ENCODE measurements at places on chromosomes 16 and 17.
A peak's percentile ranks its signal among the peaks of the same experiment; 100 is the strongest.

- DNase-seq = peak; percentile 27
Observed at GRCh38 chr16:89370081-89370511, 120.3 kb downstream of the ANKRD11 start.

GRCh38 chr17:4708436-4708835 is 2.0 kb upstream of the ARRB2 start:
- DNase-seq = no peak

- no peak for DNase-seq
Observed at GRCh38 chr16:19323596-19323995, 38.1 kb downstream of the CLEC19A start.

DNA sequence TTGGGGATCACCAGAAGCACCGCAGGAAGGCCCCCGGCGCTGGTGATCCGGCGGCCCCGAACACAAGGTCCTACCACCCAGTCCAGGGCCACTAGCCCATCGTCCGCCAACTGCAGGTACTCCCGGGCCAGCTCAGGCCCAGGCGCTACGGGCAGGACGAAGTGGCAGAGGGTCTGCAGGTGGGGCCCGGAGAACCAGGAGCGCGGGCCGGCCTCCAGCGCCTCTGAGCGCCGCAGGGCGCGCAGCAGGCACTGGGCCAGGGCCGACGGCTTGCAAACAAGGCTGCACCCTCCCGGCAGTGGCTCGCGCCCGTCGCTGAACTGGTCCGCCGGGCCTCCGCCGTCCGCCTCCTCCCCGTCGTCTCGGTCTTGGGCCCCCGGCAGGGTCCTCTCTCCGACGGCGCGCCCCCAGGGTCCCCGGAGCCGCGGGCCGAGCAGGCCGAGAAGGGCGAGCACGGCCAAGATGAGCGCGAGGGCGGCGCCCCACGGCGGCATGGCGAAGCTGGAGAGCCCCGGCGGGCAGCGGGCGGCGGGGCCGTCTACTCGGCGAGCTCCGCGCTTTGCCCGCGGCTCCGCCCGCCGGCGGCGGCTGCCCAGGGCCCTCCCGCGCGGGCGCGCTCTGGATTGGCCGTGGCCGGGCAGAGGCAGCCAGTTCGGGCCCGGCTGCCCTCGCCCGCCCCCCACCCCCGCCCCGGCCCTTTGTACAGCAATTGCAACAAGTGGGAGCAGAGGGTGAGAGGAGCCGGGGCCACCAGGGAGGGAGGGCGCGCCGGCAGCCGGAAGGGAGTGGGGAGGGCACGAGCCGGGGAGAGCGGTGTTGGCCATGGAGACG is at the start of gene ABHD15:
ABHD15 (minus strand) TSS at position 565 of the 831 bp plus-strand sequence; CDS start at position 494, 71 bp downstream.
- peak; percentile 81 for DNase-seq

GRCh38 chr17:63766754-63767153 is 6.6 kb downstream of the CCDC47 start:
- no peak for DNase-seq

- no peak for DNase-seq
Observed at GRCh38 chr16:4800290-4801041, 2.0 kb downstream of the ROGDI start.

DNA sequence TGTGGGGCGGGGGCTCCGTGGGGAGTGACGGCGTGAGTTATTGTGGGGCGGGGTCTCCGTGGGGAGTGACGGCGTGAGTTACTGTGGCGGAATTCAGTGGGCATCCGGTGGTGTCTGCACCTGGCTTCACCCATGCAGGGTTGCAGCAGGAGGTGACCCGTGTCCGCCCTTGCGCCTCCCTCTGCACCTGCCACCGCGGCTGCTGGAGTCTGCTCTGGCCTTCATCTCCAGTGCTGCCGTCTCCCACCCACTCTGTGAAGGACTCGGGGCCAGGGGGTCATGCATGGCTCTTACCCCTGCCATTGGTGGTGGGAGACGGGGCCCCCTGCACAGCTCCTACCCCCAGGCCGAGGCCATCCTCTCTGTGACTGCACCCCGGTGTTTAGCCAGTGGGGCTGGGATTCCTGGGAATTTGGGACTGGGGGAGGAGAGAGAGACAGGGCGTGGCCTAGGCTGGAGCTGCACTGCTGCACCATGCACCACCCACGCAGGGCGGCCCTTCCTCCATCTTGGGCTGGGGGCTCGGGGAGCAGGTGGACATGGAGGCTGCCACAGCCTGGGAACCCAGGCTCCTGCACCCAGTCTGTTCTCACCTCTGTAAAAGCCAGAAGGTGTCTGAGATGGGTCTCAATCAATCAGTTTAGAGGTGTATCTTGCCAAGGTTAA is 1.3 kb upstream of the PABPN1L start:
- no peak for DNase-seq

DNA sequence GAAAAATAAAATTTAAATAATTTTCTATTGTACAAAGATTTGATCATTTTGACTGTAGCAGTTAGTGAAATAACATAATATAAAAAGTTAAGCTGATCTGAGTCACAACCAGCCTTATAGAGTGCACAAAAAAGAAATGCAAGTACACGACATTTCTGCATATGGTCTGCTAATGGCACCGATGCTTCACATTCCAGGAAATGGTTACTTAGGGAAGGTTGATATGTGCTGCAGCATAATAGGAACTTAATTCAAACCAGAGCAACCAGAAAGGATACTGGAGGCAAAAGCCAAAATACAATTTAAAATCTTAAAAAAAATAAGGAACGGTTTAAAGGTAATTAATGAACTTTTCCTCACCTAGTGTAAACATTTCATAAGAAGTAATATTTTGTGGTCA is 10.0 kb upstream of the CFDP1 start:
- DNase-seq = no peak

DNA sequence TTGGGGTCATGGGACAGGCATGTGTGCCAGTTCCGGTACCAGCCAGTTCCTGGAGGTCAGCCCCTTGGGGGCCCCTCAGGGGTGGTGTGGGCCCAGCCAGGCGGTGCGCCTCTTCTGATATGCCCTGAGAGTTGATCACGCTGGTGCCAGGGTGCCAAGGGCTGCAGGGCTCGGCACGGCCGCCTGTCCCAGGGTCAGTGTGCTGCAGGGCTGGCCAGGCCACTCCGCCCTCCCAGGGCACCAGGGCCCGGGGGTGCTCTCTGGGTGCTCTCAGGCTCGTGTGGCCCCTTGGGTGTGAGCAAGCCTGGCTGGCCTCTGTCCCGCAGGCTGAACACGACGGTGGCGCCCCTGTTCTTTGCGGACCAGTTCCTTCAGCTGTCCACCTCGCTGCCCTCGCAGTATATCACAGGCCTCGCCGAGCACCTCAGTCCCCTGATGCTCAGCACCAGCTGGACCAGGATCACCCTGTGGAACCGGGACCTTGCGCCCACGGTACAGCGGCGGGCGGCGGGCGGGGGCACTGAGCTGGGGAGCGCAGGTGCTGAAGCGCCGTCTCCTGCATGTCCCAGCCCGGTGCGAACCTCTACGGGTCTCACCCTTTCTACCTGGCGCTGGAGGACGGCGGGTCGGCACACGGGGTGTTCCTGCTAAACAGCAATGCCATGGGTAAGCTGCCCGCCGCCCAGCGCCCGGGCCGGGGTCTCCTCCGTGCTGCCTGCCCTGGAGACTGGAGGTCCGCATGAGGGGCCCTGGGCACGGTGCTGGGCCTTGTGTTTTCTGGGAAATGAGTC is 6.0 kb downstream of the GAA start:
- no peak for DNase-seq

DNA sequence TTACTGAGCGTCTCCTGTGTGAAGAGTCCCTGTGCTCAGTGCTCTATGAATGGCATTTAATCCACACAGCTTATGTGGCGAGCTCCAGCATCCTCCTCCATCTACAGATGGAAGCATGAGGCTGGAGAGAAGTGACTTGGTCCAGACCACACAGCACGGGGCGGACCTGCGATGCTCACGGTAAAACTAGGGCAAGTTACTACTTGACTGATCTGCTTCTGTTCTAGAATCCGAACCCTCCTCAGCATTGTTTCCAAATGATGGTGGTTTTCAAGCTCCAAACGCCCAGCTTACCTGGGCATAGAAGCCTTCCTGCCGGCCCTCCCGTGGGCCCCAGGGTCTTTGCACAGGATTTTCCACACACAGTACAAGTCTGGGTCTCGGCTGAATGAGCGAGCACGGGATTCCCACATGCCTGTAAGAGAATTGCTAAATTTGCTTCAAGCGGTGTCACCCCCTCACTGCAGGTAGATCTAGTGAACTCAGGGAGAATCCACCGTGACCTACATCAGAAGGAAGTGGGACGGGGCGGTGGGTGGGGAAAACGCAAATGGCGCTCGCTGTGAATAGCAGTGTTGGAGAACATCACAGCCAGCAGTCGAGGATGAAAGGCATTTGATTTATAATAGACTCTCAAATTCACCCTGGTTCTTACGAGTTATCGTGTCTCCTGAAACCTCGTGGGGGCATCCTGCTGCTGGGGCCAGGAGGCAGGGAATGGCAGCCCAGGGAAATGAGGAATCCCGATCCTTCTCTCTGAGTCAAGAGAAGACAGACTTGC is 101.1 kb downstream of the CMIP start:
- DNase-seq = no peak

GRCh38 chr16:25051406-25052150 is 36.4 kb upstream of the ARHGAP17 start:
- peak; percentile 80 for DNase-seq

GRCh38 chr17:42386777-42387657 is 1.2 kb downstream of the STAT3 start:
- DNase-seq = peak; percentile 43

- DNase-seq = no peak
Observed at GRCh38 chr16:84486551-84487235, 17.8 kb downstream of the MEAK7 start.

- DNase-seq = no peak
Observed at GRCh38 chr17:61247439-61247838, 152.2 kb upstream of the TBX2 start.

DNA sequence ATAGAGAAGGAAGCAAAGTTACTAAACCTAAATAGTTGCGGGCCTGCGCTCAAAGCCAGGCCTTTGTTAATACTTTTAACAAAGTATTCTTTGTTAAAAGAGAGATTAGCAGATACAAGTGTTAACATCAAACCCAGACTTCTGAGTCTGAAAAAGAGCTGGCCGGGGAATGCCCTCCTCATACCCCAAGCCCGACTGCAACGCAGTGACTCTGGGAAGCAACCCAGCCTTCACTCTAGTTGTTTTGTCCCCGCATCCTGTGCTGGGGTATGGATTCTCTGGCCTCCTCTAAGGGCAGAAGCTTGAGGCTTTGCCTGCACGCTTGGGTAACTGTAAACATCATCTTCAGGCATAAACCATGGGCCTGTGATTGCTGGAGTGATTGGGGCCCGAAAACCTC is 48.3 kb downstream of the ADCY7 start:
- no peak for DNase-seq

- peak; percentile 7 for DNase-seq
Observed at GRCh38 chr17:35540589-35541404, 3.3 kb upstream of the SLFN12L start.

- no peak for DNase-seq
Observed at GRCh38 chr17:81491181-81491581, 21.4 kb downstream of the ACTG1 start.

DNA sequence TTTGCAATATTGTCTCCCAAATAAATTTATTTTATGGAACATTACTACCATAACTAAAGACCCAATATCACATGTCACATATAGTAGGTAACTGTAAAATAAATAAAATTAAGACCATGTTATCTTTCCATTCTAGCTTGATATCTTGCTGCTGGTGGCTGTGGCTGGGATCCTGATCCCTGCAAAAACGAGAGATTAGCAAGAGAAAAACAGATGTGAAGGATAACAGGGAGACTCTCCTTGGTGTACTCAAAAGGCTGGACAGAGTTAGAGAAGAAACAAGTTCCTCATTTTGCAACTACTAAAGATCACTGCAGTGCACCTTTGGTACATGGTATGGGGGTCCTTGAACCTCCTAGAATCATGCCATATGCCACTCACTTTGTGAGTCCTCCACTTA is 49.7 kb downstream of the ARHGAP27 start:
- DNase-seq = no peak

DNA sequence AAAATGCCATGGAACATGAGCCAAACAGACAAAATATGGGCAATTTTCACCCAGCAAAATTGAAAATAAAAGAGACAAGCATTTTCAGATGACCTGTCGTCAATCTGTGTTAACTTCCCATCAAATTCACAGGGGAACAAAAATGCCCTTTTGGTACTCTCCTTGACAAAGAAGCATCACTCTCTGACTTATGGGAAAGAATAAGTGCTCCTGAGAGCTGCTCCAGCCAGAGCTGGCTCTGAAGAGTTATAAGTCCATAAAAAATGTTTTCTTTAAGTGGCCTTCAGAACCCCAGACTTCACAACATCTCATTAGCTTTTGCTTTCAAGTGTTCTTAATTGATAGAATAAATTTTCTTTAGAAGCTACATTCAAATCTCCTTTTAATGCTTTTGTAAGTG is 721.4 kb upstream of the GOT2 start:
- no peak for DNase-seq

DNA sequence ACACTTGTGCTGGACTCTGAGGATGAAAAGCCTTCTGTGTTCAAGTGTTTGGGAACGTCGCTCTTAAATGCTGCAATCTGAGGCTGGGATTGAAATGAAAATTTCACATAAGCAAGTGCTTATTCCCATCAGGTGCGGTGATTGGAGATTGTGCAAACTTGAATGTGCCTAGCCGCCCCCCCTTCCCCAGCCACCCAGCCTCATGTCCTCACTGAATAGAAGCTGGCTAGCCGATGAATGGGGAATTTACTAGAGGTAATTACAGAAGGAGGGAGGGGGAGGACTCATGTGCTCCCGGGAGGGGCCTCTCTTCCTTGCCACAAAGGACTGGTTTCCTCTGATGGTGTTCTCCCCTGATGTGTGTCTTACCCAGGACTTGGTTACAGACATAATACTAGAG is 544.8 kb upstream of the EEF2KMT start:
- DNase-seq = no peak

DNA sequence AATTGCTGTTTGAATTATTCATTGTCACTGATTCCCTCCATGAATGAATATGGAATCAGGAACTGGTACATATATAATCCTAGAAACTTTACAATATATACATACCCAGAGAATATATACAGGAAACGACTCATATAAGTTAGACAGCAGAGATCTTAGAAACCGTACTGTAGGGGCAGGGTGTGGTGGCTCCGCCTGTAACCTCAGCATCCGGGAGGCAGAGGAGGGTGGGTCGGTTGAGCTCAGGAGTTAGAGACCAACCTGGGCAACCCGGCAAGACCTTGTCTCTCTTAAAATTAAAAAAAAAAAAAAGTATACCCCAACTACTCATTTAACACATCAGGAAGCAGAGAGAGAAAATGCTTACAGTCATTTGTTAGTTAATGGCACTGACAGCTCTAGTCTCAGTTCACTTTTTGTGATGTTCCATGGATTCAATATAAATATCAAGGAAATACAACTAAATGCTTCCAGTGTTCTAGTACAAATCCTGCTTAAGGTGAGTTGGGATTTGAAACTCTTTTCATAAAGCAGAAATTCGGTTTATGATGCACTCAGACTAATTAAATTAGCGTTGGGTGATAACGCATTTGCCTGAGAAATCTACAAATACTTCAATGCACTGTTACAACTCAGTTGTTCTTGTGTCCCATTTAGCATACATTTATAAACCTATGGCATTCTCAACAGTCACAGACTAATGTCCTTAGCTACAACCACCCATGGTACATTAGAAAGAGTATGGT is 5.6 kb downstream of the GLG1 start:
- peak; percentile 39 for DNase-seq

GRCh38 chr17:42584880-42585279 is 7.4 kb upstream of the PSMC3IP start:
- DNase-seq = no peak

- DNase-seq = no peak
Observed at GRCh38 chr17:17557796-17558195, 33.7 kb downstream of the PEMT start.

GRCh38 chr17:33811004-33811760 is 443.9 kb upstream of the CCL2 start:
- DNase-seq = no peak
